ENCODE measurements at places on chromosomes 1 and 21.

- H3K36me3 ChIP-seq: no peaks in the 10 kb centered on the region
- no peak overlapping the region for H3K27ac ChIP-seq
- no peak overlapping the region for H3K4me3 ChIP-seq
- no peak for DNase-seq
- H3K4me1 ChIP-seq: peaks cover 28% of the 10 kb centered on the region
These were observed 79.0 kb downstream of the NPHP4 start for GRCh38 chr1:5913078-5913845.

DNA sequence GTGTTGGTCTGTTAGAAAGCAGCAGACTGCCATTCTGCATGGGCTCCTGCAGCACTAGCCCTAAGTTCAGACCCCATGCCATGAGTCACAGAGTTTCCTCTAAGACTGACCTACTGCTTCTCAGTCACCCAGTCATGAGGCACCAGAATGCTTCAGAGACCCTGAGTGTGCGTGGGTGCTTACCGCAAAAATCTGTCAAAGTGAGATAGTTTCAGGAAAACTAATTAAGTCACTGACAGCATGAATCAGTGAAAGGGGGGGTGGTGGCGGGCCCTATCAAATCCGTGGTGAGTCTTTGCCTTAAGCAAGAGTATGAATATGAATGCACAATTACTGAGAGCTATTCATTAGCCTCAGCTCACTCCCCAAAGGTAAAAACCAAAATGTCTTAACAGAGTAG is 98.1 kb downstream of the KCTD3 start:
- no peak for DNase-seq
- peaks cover 7% of the 10 kb centered on the region for H3K4me1 ChIP-seq
- H3K27me3 ChIP-seq: no peaks in the 10 kb centered on the region
- no peak overlapping the region for H3K4me3 ChIP-seq
- no peak overlapping the region for H3K27ac ChIP-seq
- H3K36me3 ChIP-seq: no peaks in the 10 kb centered on the region

DNA sequence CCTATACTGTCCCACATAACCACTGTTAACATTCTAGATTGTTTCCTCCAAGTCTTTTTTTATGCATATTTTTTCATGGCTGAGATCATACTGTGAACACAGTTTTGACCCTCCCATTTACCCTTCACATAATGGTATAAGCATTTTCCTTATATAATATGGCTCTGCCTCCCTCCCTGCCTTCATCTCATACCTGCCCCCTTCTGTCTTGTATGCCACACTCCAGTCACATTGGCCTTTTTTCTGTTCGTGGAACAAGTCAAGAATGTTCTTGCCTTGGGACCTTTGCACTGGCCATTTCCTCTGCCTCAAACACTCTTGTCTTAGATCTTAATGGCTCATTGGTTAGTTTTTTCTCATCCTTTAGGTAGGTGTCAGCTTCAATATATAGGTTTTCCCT is 24.3 kb upstream of the ELAVL4 start:
- H3K27me3 ChIP-seq: no peaks in the 10 kb centered on the region
- no peak overlapping the region for H3K27ac ChIP-seq
- peaks cover 3% of the 10 kb centered on the region for H3K4me1 ChIP-seq

DNA sequence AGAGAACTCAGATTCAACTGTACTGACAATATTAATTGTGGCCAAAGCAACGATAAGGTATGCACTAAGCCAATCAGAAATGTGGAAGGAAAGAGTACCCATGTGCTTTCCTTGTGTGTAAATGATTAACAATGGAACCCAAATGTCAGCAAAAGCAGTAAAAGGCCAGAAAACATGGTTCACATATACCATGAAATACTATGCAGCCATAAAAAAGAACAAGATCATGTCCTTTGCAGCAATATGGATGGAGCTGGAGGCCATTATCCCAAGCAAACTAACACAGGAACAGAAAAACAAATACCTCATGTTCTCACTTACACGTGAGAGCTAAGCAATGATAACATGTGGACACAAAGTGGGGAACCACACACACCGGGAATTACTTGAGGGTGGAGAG is 78.5 kb downstream of the SUSD4 start:
- H3K36me3 ChIP-seq: no peaks in the 10 kb centered on the region
- H3K4me1 ChIP-seq: no peaks in the 10 kb centered on the region
- DNase-seq: no peak

DNA sequence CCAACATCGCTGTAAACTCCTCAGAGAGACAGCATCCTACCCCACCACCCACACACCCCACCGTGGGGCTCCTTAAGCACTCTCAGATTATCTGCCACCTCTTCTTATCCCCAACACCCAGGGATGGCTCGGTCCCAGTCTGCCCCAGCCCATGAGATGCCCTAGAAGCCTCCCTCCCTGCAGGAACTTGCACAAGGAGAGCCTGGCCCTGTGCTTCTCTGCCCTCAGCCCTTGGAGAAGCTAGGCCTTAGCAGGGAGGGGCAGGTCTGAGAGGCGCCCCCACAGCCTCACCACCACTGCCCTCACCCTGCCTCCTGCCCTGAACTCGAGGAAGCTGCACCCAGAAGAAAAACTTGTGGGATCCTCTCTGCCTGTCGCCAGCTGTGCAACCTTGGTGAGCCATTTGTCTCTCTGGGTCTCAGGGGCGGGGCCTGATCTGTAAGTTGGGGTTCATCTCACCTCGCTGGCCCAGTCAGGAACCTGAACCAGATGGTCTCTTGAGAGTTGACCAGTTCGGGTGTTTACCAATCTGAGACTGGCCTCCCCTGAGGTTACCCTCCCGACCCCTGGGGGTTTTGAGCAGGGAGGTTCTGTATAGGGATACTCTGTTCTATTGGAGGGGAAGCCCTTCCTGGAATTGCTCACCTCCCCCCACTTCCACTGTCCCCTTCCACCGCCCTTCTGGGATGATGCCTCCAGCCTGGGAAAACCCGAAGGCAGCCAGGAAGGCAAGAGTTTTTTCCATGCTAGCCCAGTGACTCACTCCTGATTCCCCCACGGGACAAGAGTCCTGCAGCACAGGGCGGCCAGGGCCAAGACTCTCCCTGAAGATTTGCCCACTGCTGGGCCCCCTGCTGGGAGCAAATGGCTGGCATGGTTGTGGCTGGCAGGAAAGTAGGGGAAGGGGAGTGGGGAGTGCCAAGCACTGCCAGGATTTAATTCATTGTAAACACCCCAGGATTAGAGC is at the start of gene S100A3:
Gene S100A3, minus strand, starts transcription at position 537 of the 967 bp plus-strand sequence. CDS start 773 bp downstream, outside the sequence.
- peaks cover 17% of the 10 kb centered on the region for H3K4me1 ChIP-seq
- no peaks in the 10 kb centered on the region for H3K36me3 ChIP-seq
- no peak within 1 kb of the TSS for H3K27ac ChIP-seq
- H3K4me3 ChIP-seq: no peak within 1 kb of the TSS
- DNase-seq: no peak

Data from glutamatergic neuron (in vitro differentiated cells).